ENCODE measurements at places on chromosomes 7 and 10.

GRCh38 chr7:70655694-70656093 lies 476.2 kb upstream of the GALNT17 start:
- DNase-seq, result no peak

- DNase-seq, result no peak
Observed at GRCh38 chr10:129371541-129371940, 95.5 kb upstream of the MGMT start.

- DNase-seq, result no peak
Observed at GRCh38 chr7:73671322-73671661, 3.7 kb downstream of the VPS37D start.

DNA sequence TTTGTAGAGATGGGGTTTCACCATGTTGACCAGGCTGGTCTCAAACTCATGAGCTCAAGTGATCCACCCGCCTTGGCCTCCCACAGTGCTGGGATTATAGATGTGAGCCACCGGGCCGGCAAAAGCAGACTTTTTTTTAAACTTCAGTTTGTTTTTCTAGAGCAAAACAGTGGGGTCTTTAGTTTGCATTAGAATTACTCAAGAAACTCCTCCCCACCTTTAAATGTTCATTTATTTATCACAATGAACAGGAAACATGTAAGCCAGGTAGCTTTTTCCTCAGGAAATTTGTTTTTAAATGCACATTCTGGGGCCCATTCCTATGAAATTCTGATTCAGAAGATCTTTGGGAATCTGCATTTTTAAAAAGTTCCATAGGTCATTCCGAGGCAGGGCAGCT lies 56.0 kb upstream of the JAZF1 start:
- no peak for DNase-seq

DNA sequence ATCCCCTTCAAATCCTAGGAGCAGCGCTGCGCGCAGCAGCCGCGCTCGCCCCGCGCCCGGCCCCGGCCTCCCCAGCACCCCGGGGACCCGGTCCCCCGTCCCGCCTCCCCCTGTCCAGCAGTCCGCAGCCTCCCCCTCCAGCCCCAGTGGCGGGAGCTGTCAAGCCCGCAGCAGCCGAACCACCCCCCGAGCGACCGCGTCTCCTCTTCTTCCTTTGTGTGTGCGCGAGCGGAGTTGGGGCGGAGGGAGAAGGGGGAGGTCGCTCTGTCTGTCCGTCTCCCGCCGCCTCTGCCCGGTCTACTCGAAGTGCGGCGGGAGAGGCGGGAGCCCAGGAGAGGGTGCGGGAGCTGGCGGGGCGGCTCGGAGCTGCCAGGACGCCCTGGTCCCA lies 375 bp upstream of the CHN2 start:
- no peak for DNase-seq

GRCh38 chr7:106031300-106032035 lies 68.4 kb downstream of the CDHR3 start:
- DNase-seq, result no peak

DNA sequence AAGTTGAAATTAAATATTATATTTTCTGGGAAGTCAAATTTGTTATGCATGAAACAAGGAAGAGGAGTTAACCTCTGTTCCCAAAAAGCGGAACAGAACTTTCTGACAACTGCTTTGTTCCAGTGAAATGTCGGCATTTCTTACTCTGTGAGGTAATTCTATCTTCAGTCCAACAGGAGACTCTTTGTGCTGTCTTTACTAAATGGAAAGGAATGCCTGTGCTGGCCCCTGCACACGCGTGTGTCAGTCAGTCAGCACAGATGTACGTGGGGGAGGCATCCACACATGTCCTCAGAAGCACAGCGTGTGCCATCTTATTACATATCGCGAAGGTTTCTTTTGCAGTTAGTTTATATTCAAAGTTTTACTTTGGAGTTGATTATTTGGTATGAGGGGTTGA lies 37.5 kb downstream of the NET1 start:
- DNase-seq, result no peak

- DNase-seq, result no peak
Observed at GRCh38 chr10:92238586-92239098, 52.2 kb downstream of the CPEB3 start.

GRCh38 chr7:4268040-4268965 lies 413.8 kb upstream of the FOXK1 start:
- no peak for DNase-seq

- no peak for DNase-seq
Observed at GRCh38 chr7:117581424-117581823, 101.6 kb downstream of the CFTR start.

DNA sequence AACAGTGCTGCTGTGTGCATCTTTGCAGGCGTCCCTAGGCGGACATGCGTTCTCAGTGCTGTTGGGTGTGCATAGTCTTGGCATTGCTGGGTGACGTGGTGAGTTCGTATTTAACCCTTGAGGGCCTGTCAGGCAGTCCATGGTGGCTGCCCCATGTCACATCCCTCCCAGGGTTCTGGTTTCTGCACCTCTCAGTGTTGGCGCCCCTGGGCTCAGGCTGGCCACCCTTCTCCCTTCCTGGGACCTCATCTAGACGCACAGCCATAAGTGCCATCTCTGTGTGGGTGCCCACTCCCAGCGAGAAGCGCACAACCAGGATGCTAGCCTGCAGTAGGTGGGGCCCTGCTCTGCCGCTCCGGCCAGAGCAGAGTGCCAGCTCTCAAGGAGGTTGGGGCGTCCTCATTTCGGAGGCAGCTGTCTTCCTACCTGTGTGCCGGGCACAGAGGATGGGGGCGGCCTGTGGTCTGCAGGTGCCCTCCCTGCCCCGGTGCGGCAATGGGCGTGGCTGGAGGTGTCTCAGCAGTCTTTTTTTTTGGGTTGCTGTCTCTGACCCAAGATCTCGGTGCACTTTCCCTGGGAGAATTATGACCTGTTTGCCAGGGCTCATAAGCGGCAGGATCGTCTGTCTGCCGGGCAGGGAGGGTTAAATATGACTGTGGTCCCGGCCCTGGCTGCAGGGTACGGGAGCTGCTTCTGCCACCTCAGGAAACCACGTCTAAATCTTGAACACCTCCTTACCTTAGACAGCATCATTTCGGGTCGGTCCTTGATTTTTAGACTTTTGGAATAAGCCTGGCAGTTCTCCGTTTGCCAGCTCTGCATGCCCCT lies 6.5 kb downstream of the INPP5A start:
- no peak for DNase-seq

GRCh38 chr10:14409247-14409646 lies 78.5 kb upstream of the FRMD4A start:
- no peak for DNase-seq
